ENCODE measurements at places on chromosomes 16 and 17.

DNA sequence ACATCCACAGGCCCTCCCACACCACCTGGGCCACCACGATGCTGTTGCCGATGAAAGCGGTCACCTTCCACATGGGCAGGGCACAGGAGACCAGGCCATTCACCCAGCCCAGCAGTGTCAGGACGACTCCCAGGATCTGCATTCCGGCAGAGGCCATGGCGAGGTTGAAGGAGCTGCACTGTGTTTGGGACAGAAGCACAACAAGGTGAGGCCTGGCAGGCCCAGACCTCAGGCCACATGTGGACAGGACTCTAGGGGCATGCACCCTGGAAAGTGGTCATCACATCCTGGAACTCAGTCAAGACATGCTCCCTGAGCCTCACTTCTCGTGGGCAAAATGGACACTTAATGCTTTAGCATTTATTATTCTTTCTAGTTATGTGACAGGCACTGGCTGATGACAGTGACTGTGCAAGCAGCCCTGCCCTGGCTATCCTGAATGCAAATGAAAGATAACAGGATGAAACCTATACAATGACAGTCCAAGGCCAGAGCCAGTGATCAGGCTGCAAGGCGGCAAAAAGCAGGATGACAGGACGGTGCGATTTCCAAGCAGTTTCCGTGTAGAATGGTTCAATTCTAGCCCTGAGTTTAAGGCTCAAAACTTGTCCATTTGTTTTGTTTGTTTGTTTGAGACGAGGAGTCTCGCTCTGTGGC lies 2.0 kb downstream of the CLDN6 start:
- no peak for DNase-seq

GRCh38 chr17:78458091-78458490 lies 79.6 kb downstream of the PGS1 start:
- no peak for DNase-seq

DNA sequence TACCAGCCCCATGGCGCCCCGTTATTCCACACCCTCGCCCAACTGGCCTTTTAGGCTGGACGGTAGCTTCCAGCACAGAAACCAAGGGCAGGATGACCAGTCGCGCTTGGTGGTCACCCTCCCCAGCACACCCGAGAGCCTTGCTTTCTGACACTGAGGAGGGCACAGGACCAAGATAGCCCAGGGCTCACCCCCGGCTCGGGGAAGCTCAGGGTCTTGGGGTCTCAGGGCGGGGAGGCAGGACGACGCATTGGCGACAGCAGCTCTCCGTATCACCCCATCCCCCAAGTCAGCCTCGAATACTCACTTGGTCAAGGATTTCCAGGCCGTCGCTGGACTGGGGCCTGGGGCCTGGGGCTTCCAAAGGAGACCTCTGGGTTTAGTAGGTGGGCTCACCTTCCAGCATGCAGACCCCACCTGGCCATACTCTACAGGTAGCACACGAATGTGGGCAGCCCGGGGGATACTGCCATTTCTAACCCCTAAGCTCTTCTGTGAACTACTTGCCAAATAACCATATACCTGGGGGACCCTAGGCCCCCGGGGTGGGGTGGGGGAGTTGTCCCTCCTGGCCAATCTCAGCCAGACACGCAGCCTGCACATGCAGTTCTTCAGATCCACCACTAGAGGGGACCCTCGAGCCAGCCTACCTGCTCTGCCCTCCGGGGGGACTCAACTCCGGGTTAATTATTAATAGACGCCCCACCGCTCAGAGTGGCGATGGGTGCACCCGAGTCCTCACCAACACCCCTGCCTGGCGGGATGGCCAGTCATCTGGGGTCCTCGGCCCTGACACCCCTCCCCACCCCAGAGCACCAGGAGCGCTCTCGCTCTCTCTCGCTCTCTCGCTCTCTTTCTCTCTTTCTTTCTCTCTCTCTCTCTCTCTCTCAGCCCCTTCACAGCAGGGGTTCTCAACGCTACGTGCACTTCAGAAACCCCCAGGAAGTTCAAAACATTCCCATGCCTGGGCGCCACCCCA lies 30.0 kb downstream of the TBC1D16 start:
- DNase-seq, result peak; percentile 46

- DNase-seq, result no peak
Measured at GRCh38 chr17:34443619-34444469, 80.8 kb upstream of the CCL1 start.

DNA sequence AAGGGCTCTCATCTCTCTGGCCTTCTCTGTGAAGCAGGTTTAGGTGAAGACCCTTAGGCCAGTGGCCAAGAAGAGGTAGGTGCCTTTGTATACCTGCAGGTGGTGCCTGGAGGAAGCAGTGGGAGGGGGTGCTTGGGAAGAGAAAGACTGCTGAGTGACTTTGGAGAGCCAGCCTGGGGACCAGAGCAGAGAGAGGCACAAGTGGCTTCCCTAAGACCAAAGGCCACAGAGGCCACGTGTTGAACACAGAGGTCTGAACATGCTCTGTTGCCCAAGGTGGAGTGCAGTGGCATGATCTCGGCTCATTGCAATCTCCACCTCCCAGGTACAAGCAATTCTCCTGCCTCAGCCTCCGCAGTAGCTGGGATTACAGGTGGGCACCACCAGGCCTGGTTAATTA lies 103.5 kb downstream of the CPPED1 start:
- DNase-seq, result no peak

GRCh38 chr16:57062329-57062728 lies 30.1 kb upstream of the CPNE2 start:
- no peak for DNase-seq

DNA sequence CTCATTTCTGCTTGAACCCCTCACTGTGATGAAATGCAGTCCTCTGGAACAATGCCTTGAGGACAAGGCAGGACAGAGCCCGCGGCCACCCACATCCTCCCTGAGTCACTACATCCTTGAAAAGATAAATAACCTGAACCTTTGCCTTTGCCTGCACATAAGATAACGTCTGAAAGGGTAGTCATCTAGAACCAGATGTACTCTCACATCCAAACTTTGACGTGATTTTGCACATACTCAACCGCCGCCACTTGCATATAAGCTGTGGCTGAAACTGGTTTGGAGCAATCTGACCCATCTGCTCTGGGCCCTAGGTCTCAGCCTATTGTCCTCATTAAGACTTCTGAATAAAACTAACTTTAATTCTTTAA lies 252.1 kb downstream of the PHKB start:
- no peak for DNase-seq

- DNase-seq, result no peak
Measured at GRCh38 chr17:4262703-4263102, 1.1 kb downstream of the ANKFY1 start.

- no peak for DNase-seq
Measured at GRCh38 chr16:56332464-56333079, 92.8 kb downstream of the AMFR start.

- DNase-seq, result no peak
Measured at GRCh38 chr17:72030067-72030899, 90.5 kb upstream of the SOX9 start.

GRCh38 chr17:57624386-57624785 lies 120.7 kb downstream of the CCDC182 start:
- no peak for DNase-seq

DNA sequence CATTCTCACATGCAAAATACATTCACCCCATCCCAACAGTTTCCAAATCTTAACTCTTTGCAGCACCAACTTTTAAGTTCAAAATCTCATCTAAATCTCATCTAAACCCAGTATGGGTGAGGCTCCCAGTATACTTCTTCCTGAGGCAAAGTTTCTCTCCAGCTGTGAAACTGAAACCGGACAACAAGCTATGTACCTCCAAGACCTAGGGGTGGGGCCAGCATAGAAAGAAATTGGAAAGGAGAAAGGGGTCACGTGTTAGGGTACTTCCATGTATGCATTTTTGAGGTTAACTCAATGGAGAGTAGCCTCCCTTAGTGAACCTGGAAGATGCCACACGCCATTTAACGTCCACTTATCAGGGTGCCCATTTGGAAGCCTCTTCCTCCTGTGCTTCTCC lies 23.9 kb upstream of the LRRC75A start:
- DNase-seq, result no peak

DNA sequence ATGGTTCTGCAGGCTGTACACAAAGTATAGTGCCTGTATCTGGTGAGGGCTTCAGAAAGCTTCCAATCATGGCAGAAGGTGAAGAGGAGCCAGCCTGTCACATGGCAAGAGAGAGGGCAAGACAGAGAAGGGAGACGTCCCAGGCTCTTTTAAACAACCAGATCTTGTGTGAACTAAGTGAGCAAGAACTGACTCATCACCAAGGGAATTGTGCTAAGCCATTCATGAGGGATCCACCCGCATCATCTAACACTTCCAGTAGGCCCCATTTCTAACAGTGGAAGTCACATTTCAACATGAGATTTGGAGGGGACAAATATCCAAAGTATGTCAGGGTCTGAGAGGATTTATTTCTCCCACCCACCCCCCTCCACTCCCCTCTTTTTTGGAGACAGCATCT lies 56.2 kb upstream of the ELAC2 start:
- DNase-seq, result no peak

DNA sequence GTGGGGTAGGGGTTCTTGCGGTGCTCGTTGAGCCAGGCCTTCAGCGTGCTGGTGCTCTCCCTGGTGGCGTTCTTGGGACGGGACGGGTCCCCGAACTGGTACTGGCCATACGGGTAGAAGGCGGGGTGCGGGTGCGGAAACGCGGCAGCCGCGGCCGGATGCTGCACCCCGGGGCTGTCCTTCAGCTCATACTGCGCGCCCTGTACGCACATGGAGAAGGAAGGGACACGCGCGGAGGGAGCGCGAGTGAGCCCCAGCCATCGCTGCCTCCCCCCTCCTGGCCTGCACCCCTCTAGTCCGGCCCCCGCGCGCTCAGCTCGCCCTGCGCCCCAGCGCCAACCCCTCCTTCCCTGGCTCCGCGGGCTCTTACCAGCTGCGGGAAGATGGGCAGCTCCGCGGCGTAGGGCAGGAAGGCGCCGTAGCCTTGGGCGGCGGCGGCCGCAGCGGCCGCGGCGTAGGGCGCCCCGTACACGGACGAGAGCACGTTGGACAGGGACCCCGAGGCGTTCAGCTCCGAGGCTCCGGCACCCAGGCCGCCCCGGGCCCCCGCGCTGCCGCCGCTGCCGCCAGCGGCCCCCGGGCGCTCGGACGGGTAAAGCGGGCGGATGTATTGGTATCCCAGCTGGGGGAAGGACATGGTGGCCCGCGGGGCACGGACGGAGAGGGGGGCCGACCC lies 1.0 kb downstream of the IRX3 start:
- no peak for DNase-seq

DNA sequence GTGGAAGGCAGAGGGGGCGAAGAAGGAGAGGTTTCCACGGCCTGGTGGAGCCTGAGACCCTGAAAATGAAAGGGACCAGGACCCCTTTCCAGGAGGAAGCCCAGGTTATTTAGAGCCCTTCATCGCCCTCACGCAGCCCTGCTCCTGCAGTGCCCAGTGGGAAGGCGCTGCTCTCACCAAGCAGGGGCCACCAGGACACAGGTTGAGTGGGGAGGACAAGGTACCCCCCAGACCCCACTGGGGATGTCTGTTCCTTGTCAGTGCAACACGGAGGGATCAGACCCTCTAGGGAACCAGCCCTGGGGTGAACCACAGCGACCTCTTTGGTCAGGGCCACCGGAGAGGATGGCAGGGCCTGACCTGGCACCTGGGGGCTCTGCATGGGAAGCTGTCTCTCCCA lies 163.9 kb downstream of the C16orf95 start:
- DNase-seq, result no peak

- DNase-seq, result no peak
Measured at GRCh38 chr16:21628121-21628726, 24.2 kb downstream of the IGSF6 start.

GRCh38 chr17:59331929-59332748 lies 684 bp downstream of the YPEL2 start:
- DNase-seq, result peak; percentile 24

DNA sequence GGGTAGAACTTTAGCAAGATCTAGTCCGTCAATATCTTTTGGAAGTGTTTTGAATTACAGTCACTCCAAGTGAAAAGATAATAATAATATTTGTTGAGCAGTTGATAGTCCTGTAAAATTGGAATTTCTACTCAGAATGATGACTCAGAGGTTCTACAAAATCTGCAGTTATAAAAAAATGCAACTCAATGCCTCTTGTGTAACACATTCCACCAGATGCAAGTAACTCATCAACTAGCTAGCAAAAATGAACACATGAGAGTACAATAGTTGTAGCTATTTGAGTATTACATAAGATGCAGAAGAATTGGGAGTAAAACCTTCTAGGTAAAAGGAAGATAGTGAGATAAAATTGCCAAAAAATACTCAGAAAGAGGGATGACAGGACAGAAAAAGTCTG lies 177.2 kb downstream of the CDH8 start:
- no peak for DNase-seq

DNA sequence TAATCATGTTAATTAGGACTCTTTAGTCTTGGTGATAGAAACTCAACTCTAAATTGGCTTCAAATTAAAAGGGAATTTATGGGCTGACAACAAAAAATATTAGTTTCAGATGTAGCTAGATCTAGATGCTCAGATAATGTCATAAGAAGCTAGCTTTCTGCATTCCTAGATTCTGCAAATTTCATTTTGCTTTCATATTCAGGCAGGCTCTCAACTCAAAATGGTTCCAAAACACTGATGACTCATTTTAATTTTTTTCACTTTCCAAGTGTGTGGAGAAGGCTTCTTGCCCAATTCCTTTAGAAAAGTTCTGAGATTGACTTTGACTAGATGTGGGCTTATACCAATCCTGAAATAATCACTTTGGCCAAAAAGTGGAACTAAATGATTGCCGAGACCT lies 236.7 kb upstream of the GOT2 start:
- DNase-seq, result no peak

- no peak for DNase-seq
Measured at GRCh38 chr17:50458270-50458669, 10.4 kb downstream of the CHAD start.

- DNase-seq, result peak; percentile 16
Measured at GRCh38 chr17:7889166-7889955, 772 bp downstream of the CHD3 start.

DNA sequence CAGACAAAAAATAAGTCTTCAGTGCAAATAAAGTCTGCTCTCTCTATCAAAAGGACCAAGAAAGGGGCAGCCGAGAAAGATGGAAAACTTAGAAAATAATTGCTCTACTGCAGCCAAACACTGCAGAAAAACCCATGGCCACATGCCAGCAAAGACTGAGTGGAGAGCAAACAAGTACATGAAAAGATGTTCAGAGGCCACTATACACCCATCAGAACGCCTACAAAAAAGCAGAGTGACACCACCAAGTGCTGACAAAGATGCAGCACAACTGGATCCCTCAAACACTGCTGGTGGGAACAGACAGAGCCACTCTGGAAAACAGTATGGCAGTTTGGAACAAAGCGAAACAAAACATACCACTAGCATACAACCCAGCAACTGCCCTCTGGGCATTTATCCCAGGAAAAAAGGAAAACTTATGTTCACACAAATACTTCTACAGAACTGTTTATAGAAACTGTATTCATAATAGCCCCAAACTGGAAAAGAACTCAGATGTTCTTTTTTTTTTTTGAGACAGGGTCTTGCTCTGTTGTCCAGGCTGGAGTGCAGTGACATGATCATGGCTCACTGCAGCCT lies 36.7 kb downstream of the KIAA0753 start:
- no peak for DNase-seq

DNA sequence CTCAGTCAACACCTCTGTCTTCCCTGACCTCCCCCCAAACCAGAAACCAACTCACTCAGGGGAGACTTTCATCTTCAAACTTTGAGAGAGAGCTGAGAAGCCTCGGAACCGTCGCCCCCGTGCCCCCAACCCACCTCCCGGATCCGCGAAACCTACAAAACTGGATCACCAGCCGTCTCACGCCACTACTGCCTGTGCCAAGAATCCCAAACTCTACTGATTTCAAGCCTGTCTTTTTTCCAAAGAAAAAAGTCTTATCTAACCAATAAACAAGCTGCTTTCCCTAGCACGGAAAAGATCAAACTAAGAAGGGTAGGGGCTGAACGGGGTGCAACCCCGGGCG lies 2.0 kb downstream of the AXIN2 start:
- DNase-seq, result no peak

- DNase-seq, result no peak
Measured at GRCh38 chr17:14305785-14306496, 5.1 kb downstream of the HS3ST3B1 start.

All from stimulated activated CD4-positive, alpha-beta T cell treated with anti-CD3 and anti-CD28 coated beads, Interleukin-4, amount 100 ng/mL, for 4 hours (primary cell).